Calu3 (cell line): ENCODE measurements at places on chromosomes 3 and 15.
A peak's percentile ranks its signal among the peaks of the same experiment; 100 is the strongest.

DNA sequence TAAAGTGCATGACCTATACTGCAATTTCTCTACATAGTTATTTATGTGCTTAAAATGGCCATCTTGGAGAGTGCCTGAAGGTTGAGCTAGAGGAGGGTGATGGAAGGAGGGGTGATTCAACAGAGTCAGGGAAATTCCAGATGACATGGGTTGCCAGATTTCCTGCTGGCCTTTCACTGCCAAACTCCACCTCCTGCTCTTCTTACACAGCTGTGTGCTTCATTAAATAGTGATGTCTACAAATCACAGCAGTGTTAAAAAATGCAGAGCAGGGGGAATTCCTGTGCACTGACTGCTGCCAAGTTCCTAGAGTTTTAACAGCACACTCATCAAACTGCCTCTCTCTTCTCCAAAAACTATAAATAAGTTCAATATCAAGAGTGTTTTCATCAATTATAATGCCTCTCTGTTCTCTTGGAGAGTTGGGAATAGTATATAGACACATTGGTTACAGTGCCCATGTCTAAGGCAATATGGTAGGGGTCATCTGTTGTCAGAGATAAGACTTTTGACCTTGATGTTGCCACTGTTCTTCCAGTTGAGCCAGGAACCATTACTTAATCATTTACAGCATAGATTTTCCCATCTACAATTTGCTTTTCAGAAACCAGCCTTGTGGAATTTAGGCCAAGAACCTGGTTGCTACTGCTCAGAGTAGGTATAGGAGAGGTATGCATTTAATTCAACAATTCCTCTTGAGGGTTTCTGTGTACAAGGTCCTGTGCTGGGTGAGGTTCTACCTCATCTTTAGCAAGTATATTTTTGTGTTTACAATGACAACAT lies 79.6 kb downstream of the TP63 start:
- peak; percentile 72 for DNase-seq

- DNase-seq = no peak
Measured at GRCh38 chr3:139906418-139906817, 28.6 kb upstream of the CLSTN2 start.

- DNase-seq = no peak
Measured at GRCh38 chr3:124629497-124629896, 100.8 kb upstream of the UMPS start.

DNA sequence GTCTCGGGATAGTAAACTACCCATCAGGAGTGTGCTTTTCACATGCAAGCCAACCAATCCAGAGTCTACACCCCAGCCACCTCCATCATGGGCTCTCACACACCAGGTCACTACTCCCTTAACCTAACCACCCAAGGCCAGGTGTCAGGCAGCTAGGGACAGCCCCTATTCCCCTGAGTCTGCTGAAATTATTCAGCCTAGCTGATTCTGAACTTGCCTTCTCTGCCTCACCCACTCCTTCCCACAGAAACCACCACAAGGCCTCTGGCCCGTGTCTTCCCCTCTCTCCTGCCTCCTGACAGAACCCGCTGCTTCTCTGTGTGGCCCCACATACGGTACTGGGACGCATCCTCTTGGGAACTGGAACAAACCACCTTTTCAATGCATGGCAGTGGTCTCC lies 82.1 kb downstream of the PCSK6 start:
- DNase-seq = no peak

DNA sequence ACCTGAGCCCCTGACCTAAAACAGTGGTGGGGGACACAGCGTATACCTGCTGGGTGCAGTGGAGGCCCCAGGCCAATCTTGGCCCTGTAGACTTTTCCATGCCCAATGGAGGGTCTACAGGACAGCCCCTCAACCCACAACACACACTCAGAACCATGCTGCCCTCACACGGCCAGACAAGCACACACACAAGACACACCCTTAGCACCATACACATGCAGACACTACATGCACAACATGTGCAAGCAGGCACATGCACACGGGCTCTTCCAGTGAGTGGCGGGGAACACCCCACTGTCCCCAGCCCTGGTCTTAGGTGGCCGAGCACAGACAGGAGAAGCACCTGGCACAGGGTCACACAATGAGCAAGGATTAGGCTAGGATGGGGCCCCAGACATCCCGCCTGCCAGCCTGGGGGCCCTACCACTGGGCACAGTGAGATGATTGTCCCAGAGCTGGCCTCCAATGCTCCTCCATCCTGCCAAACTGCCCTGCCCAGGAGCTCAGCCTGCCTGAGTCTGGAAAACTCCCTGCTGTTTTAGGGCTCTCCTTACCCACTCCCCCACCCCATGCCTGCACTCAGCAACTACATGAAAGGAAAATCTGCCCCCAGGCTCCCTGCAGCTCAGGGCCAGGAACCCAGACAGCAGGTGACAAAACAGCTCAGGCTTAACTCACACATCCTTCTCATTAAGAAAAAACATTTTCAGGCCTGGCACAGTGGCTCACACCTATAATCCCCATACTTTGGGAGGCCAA lies 15.8 kb downstream of the IQSEC1 start:
- DNase-seq = no peak

- DNase-seq = no peak
Measured at GRCh38 chr3:37029111-37029510, 35.8 kb downstream of the MLH1 start.

DNA sequence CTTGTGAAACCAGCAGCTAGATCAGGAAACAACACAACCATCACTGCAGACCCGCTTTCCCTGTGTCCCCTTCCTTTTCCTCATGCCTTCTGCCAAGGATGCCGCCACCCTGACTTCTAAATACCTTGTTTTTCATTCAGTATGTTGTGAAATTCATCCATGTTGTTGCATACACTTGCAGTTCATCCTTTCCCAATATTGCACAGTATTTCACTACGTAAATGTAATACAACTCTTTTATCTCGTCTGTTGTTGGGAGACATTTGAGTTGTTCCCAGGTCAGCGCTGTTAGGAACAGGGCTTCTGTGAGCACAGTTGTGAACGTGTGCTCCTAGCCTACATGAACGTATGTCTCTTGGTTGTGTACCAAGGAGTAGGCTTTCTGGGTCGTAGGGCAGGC lies 24.2 kb downstream of the TLNRD1 start:
- no peak for DNase-seq

GRCh38 chr15:29904757-29905417 lies 82.6 kb upstream of the TJP1 start:
- no peak for DNase-seq

DNA sequence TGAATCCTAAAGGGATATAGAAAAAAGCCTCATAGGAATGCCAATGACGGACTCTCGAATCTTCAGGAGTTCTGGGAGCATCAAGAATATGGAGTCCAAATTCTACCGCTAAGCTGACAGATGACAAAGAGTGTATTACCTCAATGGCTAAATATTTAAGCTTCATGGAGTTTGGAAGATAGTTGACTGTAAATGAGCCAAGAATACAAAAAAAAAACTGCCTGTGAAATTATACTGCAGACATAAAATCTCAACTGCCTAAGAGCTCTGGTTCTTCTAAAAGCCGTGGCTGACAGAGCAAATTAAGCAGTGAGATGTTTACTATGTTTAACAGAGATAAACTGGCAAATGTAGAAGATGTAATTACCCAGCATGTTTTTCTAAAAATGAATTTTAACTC lies 140.0 kb downstream of the GADL1 start:
- no peak for DNase-seq
